ENCODE measurements at places on chromosomes 3 and 15.

DNA sequence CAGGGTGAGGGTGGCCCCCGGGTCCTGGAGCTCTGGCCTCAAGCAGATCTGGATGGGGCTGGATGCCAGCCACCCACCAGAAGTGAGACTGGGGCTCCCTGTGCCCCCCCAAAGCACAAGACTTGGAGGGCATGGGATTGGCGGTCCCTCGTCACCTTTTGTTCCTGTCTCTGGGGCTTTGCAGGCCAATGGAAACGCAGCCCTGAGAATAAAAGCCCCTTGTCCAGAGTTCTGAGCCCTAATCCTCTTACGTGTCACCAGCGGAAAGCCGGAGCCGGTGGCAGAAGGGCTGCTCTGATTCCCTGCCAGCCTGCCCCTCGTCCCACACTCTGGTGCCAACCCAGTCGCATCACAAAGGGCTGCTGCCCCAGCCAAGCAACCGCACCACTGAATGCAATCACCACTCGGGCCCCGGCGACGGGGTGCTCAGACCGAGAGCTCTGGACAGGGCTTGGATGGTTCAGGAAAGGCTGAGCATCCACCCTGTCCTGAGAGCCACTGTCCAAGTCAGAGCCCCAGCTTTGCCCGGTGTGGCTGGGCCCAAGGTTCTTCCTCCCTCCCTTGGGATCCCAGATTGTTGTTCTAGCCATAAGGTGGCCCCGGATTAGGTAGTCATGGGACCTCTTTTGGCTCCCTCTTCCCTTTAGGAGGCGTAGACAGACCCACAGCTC, 22.8 kb upstream of the ELP6 start:
- DNase-seq, result no peak

DNA sequence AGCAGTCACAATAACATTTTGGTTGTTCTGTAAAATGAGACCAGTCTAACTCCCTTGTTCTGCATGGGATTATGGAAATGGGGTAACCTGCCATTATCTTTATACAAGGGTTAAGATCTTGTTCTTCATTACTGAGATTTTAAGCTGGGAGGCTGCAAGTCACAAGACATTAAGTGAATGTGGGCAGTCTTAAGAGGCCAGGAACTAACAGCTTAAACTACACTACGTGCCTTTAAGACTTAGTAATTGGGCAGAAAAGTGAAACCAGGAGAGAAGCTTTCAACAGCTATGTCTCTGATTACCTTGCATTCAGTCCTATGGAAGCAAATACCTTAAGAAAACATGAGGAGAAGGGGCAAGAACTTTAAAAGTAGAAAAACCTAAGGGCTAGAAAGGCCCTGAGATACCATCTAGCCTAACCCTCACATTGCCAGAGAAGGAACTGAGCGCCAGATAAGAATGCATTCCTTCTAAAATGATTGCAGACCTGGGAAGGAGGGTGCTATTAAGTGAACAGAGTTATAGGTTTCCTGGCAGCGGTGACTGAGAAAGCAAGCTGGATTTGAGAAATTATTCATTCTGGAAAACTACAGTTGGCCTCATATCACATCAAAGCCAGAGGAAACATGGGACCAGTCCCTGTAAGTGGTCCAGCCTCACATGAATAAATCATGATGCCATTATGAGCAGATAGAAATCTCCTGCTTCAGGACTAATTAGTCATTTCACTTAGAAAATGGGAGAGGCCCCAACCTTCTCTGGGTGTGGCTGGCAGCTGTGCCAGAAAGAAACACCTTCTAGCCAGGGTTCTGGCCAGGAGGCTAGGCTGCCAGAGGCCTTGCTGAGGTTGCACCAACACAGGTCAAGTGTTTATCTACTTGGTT, 32.9 kb downstream of the DAPK2 start:
- DNase-seq, result no peak

DNA sequence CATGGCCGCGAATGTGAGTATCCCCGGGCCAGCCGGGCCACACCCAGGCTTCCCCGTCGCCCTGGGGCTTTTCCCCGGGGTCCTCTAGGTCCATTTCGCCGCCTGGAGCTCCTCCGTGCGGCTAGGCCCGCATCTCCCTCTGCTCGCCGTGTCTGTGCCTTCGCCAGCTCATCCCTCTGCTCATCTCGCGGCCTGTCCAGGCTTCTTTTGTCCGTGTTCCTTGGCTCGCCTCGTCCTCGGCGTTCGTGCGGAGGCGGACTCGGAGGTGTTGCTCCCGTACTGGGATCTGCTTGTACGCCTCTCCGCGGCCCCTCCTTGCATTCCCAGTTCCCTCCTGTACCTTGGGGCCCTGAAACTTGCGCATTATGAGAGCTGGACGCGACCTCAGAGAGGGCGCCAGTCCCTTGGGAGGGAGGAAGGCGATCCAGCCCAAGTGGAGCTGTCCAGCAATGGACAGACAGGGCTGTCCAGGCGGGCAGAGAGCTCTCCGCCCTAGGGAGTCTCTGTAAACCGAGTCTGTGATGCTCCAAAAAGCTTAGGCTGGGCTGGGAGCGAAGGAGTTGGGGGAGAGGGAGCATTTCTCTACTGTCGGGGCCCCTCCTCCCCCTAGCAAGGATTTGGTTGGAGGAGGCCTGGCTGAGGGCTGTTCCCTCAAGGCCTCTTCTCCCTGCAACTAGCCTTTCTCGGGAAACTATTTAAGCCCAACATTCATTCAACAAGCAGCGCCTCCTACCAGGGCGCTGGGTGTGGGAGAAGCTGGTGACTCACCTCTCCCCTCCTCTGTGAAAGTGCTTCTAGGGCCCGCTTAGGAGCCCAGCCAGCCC, 553 bp downstream of the TMEM43 start:
- no peak for DNase-seq

- DNase-seq, result no peak
Observed at GRCh38 chr3:137325170-137325569, 367.4 kb downstream of the IL20RB start.

DNA sequence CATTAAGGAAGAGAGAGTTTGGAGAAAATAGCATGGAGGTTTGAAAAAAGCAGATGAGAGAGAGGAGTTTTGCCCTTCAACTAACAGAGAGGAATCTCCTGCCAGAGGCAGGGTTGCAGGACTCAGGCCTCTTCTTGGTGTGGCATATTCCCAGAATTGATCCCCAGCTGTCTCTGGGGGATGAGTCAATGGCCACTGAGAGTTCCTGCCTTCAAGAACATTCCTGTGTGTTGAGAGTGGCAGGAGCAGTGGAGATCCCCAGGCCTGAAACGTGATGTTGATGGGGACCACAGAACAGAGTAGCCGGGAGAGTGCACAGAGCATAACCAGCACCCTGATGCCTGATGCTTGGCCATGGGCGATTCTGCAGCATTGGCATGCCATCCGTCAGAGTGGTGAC, 348.4 kb upstream of the THBS1 start:
- no peak for DNase-seq

- DNase-seq, result no peak
Observed at GRCh38 chr15:44468709-44469385, 41.4 kb downstream of the CTDSPL2 start.

GRCh38 chr3:101381809-101382208, 61.4 kb upstream of the IMPG2 start:
- DNase-seq, result no peak

GRCh38 chr3:14518893-14519292, 21.2 kb downstream of the GRIP2 start:
- DNase-seq, result no peak

DNA sequence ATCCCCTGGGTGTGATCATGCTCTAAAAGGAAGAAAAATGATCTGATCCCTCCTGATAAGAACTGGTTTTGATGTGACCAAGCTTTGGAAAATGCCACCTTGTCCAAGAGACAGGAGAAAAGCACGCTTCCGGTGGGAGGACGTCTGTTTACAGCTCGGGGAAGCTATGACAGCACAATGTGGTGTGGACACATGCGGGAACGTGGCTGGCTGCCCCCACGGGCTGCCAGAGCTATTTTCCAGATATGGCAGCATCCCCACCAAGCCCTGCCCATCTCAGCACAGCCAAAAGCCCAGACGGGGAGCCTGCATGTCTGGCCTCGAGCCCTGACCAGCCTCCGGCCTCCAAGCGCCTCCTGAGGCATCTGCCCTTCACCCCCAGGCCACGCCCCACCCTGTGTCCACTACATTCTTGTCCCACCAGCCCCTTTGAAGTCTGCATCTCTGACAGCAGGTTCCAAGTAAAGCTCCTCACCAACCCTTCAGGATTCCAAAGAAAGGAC, 63.2 kb upstream of the HRH1 start:
- no peak for DNase-seq

GRCh38 chr15:101662203-101662602, 10.0 kb upstream of the TM2D3 start:
- no peak for DNase-seq

DNA sequence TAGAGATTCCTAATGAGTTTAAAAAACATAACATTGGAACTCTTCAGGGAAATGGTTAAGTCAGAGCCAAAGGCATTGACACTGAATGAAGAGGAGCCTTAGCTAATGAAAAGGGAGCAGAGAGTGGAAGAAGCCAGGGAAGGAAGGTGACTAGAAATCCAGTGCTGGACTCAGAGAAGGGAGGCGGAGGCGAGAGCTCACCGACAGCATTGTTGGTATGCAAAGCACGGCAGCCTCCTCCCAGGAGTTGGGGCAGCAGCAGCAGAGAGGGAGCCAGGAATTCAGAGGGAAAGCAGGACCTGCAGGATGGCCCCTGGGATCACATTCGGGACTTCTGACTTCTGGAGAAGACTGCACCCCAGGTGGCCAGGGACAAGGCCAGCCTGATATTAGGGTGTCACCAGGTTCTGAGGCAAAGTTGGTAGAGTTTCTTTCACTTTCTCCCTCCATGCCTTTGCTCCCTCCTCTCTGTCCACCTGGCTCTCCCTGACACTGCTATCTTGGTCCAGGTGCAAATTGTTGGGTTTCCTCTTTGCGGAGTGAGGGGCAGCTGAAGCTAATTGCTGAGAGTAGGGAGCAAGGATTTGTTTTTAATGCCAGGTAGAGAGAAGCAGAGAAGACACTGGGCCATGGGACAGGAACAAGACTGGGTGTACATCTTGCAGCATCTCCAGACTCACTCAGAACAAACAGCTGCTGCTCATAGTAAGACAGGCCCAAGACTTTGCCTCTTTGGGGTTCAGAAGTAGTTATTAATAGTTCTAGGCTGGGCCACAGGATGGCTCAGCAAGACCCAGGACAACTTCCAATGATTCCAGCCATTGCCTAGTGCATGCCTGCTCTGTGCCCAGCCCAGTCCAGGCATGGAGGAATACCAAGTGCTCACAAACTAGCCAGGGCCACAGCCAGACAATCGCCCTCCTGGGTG, 157.9 kb downstream of the TLE3 start:
- DNase-seq, result no peak

- no peak for DNase-seq
Observed at GRCh38 chr3:9422712-9423424, 25.5 kb downstream of the SETD5 start.

DNA sequence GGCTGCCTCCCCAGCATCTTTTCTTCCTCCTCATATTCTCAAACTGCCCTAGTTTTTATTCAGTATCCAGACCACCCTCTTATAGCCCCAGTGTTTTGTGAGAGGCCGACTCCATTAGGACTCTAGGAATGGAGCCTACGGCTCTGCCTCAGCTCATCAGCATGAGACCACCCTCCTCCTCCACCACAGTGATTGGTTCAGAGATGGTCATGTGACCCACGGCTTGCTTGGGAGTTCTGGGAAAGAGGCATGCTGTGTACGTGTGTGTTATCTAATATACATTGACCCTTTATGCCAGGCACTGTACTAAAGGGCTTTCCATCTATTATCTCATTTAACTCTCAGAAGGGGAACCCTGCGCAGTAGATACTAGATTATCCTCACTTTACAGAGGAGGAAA, 17.8 kb upstream of the CMTM7 start:
- DNase-seq, result no peak

DNA sequence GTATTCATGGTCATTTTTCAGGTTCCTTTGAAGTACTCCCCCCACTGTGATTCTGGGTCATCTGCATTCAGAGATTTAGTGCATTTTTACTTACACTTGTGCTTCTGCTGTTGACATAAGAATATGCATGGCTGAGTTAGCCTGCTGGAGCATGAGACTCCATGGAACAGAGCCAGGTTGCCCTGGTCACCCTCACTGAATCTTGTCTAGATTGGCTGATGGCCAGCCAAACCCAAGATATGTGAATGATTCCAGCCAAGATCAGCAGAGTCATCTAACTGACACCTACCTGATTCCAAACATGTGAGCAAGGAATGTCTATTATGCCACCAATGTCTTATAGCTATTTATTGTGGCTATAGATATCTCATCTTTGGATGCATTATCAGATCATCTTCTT, 25.1 kb downstream of the DTWD1 start:
- no peak for DNase-seq

GRCh38 chr15:48563934-48564333, 81.6 kb downstream of the FBN1 start:
- no peak for DNase-seq

GRCh38 chr15:42392309-42393024, 33.2 kb downstream of the CAPN3 start:
- no peak for DNase-seq

DNA sequence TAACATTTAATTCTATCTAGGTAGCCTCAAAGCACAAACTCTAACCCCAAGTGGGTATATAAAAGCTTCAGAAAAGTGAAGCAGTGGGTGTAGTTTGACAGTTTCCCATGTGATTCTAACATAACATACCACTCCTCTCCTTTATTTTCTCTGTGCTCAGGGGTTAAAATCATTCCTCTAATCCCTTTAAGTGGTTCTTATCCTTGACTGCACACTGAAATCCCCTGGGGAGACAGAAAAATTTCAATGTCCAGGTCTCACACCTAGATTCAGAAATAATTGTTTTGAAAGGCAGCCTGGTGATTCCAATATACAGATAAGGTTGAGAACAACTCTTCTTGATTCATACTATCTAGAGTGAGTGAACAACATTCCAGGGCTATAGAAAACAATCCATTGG, 986.4 kb downstream of the ROBO1 start:
- DNase-seq, result no peak

DNA sequence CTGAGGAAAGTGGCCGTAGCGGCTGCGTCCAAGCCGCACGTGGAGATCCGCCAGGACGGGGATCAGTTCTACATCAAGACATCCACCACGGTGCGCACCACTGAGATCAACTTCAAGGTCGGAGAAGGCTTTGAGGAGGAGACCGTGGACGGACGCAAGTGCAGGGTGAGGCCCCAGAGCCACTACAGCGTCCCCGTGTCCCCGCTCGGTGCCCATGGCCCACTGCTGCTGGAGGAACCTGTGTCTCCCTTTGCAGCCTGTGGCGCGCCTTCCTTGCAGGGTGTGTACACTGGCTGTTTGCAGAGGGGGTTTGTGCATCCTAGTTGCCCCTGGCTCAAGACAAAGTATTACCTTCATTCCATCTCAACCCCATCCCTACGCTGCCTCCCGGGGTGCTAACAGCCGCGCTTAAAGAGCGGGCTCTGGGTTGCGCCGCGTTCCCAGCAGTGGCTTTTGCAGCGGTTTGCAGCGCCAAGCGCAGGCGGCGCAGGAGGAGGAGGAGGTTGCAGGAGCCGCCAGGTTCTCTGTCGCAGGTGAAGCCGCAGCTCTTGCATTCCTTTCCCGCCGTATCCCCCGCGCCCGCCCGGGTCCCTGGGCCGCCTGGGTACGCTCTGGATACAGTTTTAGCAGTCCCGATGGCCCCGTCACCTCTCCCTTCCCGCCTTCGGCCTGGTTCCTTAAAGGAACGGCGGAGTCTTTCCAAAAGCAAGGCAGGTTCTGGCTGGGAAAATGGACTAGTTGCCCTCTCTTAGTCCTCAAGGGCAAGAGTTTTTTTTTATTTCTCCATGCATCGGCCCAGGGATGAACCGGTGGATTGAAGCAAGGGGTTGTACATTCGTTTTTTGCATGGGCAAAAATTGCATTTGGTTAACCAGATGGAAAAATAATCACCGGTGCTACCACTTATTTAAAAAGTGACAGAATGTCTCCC, 1.2 kb downstream of the CRABP1 start:
- no peak for DNase-seq

- no peak for DNase-seq
Observed at GRCh38 chr3:130789782-130790322, 43.2 kb upstream of the PIK3R4 start.

- no peak for DNase-seq
Observed at GRCh38 chr15:95284933-95285421, 1045.5 kb upstream of the NR2F2 start.
